ENCODE measurements at places on chromosomes 7 and 10.

- peak; percentile 57 for DNase-seq
These were observed 233.6 kb downstream of the SNX13 start for GRCh38 chr7:17706734-17707133.

DNA sequence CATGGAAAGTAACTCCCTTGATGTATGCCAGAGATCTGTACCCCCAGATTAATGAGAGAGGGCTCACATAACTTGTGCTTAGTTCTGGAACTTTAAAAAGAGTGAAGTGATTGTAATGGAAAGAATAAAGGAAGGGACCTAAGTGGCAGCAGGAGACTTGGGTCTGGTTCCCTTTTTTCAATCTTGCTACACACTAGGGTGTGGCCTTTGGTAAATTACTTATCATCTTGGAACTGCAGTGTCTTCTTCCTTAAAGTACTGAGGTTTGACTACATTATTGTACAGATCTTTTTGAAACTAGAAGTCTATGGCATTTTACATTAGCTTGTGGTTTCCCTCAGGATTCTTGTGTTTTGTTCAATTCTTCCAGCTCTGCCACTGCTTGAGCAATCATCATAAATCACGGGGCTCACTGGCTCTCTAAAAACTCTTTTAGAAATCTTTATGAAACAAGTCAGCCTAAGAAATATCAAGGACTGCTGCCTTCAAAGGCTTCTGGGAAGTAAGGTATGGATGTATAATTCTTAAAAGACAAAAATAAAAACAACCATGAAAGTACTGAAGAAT lies 22.5 kb upstream of the CHRM2 start:
- DNase-seq: no peak

- no peak for DNase-seq
These were observed 8.4 kb upstream of the R3HCC1L start for GRCh38 chr10:98125940-98126631.

DNA sequence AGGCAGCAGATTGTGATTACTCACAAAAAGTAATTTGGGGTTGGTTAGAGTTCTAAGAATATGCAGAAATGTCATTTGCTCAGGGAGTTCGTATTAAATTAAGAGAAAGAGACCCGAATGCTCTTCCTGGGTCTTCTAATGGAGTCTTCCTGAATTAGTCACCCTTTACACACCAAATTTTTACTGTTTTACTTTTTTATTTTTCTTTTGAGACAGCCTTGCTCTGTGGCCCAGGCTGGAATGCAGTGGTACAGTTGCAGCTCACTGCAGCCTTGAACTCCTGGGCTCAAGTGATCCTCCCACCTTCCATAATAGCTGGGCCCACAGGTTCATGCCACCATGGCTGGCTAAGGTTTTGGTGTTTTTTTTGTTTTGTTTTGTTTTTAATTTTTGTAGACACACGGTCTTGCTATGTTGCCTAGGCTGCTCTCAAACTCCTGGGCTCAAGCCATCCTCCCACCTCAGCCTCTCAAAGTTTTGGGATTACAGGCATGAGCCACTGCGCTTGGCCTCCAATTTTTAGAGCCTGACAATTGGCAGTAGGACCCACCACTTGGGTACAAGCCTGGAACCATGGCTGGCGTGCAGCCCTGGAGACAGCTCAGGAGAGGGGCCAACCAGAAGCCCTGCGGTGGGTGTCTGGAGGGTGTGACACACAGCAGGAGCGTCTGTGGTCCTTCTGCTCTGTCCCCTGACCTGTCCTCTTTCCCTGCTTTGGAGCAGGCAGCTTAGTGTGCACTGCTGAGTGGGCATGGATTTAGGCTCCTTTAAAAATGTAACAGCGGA lies 16.4 kb upstream of the BHLHA15 start:
- no peak for DNase-seq

- peak; percentile 95 for DNase-seq
These were observed 295.0 kb downstream of the PARD3 start for GRCh38 chr10:34520084-34520483.

- DNase-seq: no peak
These were observed 120.9 kb upstream of the EGFR start for GRCh38 chr7:54897891-54898290.

DNA sequence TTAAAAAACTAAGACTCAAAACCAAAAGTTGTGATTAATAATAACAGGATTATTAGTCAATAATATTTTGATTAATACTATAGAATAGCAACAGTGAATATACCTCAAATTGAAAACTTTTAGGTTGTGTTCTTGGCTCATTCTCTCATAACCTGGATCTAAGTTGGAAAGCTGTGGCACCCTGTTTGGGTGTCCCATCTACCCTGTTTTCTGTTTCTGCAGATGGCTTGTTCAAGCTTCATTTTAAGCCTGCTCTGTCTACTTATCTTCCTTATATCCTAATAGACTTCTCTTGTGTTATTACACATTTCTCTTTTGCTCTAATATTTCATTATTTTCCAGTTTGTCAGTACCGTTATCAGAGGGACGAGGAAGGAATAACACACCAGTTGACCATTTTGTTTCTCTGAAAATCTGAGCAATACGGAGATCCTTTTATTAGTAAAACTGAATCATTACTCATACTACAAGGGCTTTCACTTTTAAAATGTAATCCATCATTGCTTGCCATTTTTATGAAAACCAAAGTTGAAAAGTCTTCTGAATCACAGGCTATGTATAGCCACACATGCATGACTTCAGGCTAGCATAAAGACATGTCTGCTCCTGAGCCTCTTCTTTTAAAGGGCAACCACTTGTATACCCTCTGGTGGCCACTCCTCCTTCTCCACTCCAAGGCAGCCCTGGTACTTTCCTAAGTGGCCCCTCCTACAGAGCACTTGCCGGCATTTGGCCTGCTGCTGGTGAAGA lies 22.3 kb downstream of the COX15 start:
- peak; percentile 83 for DNase-seq

DNA sequence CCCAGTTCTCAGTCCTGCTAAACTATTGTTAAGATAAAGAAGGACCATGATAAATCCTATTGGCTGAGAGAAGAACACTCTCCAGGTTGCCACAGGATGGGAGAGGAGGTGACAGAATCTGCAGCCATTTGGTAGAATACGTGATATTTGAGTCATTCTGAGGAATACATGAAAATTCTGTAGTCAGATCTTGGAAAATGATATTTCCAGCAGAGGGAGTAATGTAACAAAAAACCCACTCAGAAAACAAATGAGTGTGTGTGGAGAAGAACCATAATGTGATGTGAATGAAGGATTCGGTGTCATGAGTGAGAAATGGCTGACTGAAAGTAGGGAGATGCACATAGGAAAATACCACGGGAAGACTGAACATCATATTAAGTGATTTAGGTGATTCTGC lies 128.5 kb upstream of the PFKP start:
- DNase-seq: no peak

- DNase-seq: no peak
These were observed 64.2 kb upstream of the IL6 start for GRCh38 chr7:22662556-22663356.
